ENCODE measurements at places on chromosomes 2 and 18. TPM values are rescaled to one million over a fixed set of nuclear protein-coding genes. Genes with fewer than 3 reads are reported as not detected.

NEURL3 gene
- not detected for total RNA-seq

TRPM8 gene
- not detected for total RNA-seq

TBR1 gene
- not detected for total RNA-seq

KCNG3 gene
- not detected for total RNA-seq

WDR43 gene
- 61.1 TPM for total RNA-seq

SLC40A1 gene
- not detected for total RNA-seq

GORASP2 gene
- total RNA-seq: 76.4 TPM

FOXI3 gene
- not detected for total RNA-seq

MYL12B gene
- 753 TPM for total RNA-seq

GPAT2 gene
- 2.8 TPM for total RNA-seq

NCOA1 gene
- 3.3 TPM for total RNA-seq

MARCO gene
- total RNA-seq: 0.08 TPM

RGPD6 gene
- total RNA-seq: 1.5 TPM

CTNNA2 gene
- not detected for total RNA-seq

SNTG2 gene
- 0.55 TPM for total RNA-seq

GALNT3 gene
- total RNA-seq: 89.5 TPM

RAB31 gene
- 25.5 TPM for total RNA-seq

PCARE gene
- not detected for total RNA-seq

ERMN gene
- total RNA-seq: not detected

IL36RN gene
- total RNA-seq: 0.15 TPM

CPLX4 gene
- not detected for total RNA-seq

CAPN13 gene
- not detected for total RNA-seq

GREB1 gene
- total RNA-seq: 0.31 TPM

LPIN2 gene
- 2.7 TPM for total RNA-seq

SCN2A gene
- 0.42 TPM for total RNA-seq
